ENCODE measurements at places on chromosomes 2 and 18.

DNA sequence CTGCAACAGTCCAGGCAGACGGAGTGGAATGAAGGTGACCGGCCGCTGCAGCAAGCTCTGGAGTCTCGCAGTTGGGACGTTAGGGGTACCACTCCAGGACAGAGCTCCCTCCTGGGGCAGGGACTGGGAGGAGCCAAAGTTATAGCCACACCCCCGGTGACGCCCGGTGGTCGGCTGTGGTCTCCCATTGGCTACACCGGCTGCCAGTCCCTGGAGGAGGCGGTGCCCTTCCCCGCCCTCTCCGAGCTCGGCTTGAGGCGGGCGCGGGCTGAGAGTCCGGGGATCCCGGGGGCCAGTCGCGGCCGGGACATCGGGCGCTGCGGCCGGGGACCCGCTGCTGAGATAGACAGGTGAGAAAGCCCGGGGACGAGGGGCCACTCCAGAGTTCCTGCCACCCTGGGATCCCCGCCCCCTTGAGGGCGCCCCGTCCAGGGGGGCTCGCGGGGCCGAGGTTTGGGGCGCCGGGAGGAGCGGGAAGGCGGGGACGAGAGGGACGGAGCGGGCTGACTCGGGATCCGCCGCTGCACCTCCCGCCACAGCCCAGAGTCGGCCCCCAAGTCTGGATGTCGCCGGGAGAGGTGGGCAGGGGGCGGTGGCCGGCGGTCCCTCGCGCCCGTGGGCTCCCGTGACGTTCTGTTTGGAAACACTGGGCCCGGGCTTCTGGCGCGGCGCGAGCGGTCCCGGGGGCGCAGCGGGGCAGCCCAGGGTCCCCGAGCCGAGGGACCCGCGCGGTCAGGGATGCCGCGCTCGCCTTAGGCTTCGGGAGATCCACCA is at the start of gene PLEKHH2:
PLEKHH2 (plus strand) TSS at position 231 of the 774 bp plus-strand sequence. CDS start 7,414 bp downstream, outside the sequence.
- peak; percentile 77 for DNase-seq

- no peak for DNase-seq
Measured at GRCh38 chr18:11511434-11512095, 97.8 kb upstream of the SLC35G4 start.

DNA sequence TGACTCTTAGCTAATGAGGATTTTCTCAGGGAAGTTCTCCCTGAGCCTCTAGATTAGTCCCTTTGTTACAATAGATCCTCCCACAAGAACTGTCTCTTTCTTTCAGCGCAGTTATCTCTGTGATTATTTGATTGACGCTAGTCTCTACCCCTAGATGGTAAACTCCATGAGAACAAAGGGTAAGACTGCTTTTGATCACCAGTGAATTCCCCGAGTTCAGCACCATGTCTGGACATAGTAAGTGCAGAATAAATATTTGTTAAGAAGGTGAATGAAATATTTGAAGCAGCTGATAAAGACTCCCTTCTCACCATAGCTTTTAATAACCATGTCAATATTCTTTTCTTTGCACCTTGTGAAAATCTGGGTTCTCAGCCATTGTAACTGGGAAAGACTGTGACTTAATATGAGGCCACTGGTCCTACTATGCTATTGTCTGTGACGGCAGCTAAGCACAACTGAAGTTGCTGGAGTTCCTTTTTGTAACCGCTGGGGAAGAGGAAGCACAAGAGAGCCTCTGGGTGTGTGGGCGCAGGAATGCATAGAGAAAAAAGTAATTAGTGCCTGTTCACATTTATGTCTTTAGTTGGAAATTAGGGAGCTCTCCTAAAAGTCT is 214.7 kb downstream of the TGIF1 start:
- DNase-seq, result no peak

GRCh38 chr2:36371928-36372391 is 16.4 kb downstream of the CRIM1 start:
- DNase-seq, result peak; percentile 91

GRCh38 chr2:240603081-240603835 is 16.7 kb downstream of the CAPN10 start:
- DNase-seq, result no peak

DNA sequence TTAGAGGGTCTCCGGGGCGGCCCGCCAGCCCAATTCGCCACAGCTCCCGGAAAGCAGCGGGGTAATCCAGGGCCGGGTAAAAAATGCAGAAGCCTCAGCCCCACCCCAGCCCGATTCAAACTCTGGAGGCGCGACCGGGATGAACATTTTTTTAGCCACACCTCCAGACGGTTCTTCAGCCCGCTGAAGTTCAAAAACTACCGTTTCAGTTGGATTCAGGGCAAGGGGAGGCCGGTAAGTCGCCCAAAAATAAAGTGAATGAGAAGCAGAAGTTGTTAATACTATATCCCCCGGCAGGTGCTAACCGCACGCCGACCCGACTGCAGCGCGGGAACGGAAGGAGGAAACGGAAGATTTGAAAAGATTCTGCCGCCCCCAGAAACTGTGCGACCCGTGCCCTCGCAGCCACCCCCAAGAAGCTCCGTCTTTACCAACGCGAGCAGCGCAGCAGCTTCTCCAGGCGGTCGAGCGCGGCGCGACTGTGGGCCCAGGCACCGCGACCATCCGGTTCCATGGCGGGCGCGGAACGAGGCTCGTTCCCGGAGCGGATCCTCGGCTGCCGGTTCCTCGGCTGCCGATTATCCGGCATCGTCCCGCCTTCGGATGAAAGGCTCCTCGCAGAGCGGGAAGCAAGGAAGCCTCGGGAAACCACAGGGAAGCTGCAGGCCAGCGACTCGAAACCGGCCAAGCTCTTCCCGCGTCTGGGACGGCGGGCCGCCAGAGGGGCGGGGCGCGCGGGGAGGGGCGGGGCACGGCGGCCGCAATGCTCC is at the start of gene BARD1:
BARD1 (minus strand) TSS at position 703 of the 770 bp plus-strand sequence; CDS start at position 589, 114 bp downstream.
- DNase-seq, result peak; percentile 76

- peak; percentile 48 for DNase-seq
Measured at GRCh38 chr2:60998628-60999545, 18.6 kb upstream of the PEX13 start.

DNA sequence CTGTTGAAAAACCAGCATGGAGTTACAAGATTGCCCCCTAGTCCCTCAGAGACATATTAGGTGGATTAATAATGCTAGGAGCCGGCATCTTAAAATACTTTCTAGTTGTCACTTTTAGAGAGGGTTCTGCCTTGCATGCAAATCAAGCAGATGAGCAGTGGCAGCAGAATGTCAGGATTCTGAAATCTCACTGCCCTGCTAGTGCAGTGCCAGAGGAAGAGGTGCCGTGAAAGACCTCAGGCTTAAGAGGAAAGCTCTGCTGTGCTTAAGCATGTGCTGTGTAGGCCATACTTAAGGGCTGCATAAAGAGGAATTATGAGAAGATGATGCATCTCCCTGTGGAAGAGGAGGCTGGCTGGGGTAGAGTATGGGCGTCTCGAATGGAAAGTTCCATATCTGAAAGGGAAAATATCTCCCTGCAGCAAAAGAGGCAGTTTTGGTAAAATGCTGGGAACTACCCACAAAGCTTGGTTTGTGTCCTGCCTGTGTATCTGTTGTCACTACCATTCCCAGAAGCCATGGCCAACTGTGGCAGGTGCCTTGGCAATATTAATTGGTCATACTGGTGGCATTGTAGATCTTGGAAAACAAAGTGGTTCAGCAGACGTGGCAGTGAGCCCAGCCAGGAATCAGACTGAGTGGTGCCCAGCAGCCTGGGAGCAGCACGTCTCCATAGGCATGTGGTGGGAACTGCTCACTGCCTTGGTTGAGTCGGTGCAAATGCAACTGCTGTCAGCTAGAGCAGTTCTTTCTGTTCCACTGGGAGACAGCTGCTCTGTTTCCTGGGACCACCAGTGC is 131.9 kb downstream of the EVA1A start:
- DNase-seq, result no peak

GRCh38 chr2:148527488-148528340 is 116.8 kb upstream of the EPC2 start:
- DNase-seq, result peak; percentile 37

Data from M059J (cell line).